Smooth muscle cell of bladder (primary cell): ENCODE measurements at places on chromosomes 12 and 14. TPM values are rescaled to one million over a fixed set of nuclear protein-coding genes. Genes with fewer than 3 reads are reported as not detected.

The PMCH gene
- total RNA-seq = not detected in 2 replicates

The POTEM gene
- not detected in 2 replicates for total RNA-seq

The LRRK2 gene
- 4.8 and 13.7 TPM in 2 replicates for total RNA-seq

The PRIMA1 gene
- not detected in 2 replicates for total RNA-seq

The RHOF gene
- 4.3 and 4.4 TPM in 2 replicates for total RNA-seq

The CISTR gene
- total RNA-seq = not detected in 2 replicates
